ENCODE measurements at places on chromosomes 7 and 10.

DNA sequence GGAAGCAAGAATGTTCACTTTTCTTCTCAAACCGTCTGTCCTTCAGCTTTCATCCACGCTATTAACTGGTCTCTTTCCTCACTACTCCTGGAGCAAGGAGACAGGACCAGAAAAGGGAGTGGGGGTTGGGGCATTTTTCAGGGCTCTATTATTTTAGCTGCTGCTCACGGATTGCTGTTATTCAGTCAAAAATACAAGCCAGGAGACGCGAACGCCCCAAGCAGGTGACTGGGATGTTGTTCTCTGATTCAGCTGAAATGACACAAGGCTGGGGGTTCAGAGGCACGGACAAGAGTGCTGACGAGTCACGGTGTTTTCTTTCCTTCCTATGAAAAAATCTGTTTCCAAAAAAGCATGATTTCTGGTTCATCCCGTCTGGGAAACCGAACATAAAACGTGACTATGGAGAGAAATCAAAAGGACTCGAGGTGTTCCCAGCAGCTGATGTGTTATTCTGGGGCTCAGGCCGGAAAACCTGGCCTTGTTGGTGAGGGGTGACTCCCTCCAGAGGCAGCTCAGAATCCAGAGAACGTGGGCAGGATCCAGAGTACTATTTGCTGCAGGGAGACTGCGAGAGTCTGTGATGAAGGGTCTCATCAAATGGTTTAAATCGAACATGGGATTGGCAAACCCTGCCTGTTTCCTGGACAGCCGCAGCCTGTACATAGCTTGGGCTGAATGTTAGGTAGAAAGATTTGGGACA, 3.5 kb upstream of the INHBA start:
- no peak for DNase-seq

DNA sequence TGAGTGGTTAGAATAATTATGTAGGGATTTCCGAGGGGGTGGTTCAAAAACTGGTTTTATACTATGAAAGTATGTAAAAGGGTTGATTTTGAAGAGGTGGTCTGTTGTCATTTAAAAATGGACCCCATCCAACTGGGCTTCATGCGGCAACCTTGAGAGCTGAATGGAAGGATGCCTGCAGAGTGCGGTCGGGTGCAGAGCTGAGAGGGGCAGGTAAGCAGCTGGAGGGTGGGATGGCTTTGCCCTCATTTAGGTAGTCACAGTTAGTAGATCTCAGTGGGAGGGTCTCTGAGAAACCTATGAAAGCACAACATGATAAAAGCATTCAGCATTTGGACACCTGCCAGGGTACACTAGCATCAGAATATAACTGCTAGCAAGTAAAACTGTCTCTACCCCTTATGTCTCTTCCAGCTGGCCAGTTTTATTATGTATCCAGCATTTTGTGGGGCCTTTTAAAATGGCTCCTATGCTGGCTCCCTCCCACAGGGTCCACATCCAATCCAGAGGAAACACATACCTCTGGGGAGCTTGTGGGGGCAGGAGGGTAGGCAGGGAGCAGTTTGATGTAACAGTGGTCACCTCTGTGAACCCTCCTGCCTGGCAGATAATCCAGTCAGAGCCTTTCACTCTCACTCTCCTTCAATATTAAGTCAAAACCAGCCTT, 75.9 kb upstream of the MAGI2 start:
- DNase-seq, result no peak

DNA sequence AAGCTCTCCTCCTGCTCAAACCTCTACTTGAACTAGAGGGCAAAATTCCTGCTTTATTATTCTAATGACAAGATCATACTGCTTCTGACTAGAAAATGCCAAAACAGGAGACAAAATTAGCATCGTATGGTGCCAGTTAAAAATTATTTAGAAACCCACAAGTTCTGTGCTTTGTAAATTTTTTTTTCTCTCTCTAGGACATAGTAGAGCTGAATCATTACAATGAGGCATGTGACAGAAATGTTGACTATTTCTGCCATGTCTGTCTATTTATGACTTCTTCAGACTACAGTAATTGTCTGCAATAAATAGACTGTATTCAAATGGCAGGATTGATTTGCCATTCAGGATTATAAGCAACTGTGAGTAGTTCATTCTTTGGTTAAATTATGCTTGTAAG, 335.8 kb downstream of the PRPF18 start:
- peak; percentile 36 for DNase-seq

GRCh38 chr10:15898046-15898445, 37.7 kb upstream of the MINDY3 start:
- peak; percentile 34 for DNase-seq

GRCh38 chr7:112715525-112715924, 74.7 kb downstream of the TMEM168 start:
- no peak for DNase-seq

- DNase-seq, result no peak
Measured at GRCh38 chr10:71590781-71591350, 128.7 kb downstream of the C10orf105 start.

DNA sequence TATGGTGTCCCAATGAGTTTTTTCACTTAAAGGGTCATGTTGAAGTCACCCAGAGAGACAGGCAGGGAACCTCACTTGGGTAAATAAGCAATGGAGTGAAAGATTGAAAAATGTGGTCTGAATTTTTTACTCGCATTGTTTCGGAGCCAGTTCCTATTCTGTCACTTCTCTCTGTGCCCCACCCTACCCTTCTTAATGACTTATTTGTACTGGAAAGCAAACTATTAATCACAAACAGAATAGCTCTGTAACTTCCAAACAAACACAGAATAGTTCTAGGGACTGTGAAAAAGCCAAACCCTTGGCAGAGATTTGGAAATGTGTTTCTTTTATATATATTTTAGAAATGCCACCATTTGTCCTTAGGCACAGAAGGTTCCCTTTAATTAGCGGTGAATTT, 76.0 kb downstream of the LRMDA start:
- no peak for DNase-seq

DNA sequence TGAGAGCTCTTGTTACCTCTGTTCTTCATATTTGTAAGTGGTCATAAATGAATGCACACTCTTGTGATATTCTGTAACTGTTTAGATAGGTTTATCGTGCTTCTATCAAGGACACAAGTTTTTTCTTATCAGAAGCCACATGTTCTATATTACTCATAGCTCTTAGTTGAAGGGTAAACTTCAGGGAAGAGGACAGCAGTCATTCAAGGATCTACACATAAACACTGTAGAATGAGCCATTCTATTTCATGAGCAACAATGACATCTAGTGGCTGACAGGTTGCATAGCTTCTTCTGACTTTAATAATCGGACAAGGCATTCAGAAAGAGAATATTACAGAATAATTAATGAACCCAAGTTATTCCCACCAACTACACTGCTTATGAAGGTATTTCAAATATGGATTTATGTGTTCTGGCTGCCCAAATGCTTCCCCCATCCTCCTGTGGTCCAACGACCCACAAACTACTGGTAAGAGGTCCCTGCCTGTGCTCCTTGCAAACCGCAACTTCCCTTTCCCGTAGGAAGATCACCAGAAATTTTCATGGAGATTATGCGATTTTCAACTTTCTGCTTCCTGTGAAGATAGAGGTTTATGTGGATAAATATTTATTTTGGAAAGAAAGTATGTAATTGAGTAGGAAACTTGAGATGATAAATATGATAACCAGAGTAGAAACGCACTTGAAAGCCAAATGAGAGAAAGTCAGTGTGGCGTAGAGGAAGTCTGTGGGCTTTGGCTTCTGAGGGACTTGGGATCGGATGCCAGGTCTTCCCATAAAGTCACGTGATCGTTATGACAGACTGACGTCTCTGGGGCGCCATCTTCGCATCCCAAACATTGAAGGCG, 16.8 kb upstream of the ABCB5 start:
- peak; percentile 66 for DNase-seq

- DNase-seq, result peak; percentile 35
Measured at GRCh38 chr7:92988051-92988450, 129.7 kb downstream of the SAMD9 start.

GRCh38 chr10:70578371-70578947, 24.1 kb downstream of the PRF1 start:
- DNase-seq, result peak; percentile 36

DNA sequence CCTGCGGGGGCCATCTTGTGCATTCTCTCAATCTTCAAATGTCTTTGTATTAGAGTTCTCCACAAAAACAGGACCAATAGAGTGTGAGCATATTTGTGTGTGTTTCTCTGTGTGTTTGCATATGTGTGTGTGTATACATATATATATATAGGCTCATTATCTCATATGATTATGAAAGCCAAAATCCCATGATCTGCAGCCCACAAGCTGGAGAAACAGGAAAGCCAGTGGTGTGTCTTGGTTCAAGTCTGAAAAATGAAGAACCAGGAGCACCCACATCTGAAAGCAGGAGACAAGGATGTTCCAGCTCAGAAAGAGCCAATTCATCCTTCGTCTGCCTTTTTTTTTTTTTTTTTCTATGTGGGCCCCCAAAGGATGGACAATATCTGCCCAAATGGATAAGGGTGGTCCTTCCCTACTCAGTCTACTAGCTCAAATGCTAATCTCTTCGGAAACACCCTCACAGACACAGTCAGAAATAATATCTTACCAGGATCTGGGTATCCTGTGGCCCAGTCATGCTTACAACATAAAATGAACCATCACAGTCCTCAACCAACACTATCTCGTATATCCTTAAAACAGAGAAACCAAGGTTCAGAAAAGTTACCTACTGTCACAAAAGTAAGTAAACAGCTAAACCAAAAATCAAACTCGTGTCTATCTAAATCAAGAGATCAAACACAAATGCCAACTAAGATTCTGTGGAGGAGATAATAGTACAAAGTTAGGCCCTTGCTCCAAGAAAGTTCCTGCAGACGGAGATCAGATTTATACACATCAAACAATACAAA, 141.9 kb downstream of the JMJD1C start:
- no peak for DNase-seq

- DNase-seq, result no peak
Measured at GRCh38 chr10:32961343-32961894, 3.4 kb upstream of the ITGB1 start.

- peak; percentile 28 for DNase-seq
Measured at GRCh38 chr10:79375321-79376077, 28.2 kb downstream of the PPIF start.

GRCh38 chr10:102540023-102540422, 36.3 kb downstream of the SUFU start:
- peak; percentile 29 for DNase-seq

All from GM03348 (cell line).